ENCODE measurements at places on chromosomes 1 and 21.

- no peak for DNase-seq
Observed at GRCh38 chr1:10450156-10450814, 454 bp downstream of the CORT start.

DNA sequence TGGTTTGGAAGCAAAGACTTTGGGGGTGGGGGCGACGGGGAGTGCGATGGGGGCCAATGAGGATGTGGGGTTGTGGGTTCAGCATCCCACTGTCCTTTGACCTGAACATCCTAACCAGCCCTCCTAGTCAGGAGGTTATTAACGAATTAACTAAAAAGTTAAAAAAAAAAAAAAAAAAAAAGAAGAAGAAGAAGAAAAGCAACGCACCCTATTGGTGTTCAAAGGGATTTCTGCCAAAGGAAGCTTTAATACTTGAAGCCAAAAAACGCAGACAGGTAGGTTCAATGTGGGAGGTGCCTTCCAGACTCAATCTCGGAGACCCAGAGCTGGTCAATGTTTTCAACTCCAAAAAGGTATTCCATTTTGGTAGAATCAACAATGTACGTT lies 2.2 kb downstream of the CLIC6 start:
- no peak for DNase-seq

GRCh38 chr1:225851805-225852204 lies 30.4 kb downstream of the TMEM63A start:
- no peak for DNase-seq

DNA sequence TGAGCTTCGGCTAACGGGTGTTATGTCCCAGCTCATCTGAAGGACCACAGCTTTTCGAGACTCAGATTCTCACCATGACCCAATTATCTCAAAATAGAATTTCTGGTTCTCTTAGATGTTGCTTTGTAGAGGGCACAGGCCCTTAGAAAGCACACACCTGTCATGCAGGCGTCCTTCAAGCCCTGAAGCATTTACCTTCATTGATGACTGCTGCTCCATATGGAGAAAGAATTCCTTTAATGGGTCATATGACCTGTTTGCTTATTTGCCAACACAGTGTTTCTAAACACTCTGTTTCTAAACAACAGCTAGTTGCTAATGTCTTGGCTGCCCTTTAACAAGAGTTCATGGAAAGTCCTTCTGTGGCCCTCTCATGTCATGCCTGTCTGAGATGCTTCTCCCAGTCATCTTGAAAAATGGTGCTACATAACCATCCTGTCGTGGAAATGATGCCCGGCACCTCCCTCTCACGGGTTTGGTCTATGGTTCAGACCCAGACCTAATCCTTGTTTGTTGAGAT lies 495.7 kb downstream of the KIF26B start:
- no peak for DNase-seq

DNA sequence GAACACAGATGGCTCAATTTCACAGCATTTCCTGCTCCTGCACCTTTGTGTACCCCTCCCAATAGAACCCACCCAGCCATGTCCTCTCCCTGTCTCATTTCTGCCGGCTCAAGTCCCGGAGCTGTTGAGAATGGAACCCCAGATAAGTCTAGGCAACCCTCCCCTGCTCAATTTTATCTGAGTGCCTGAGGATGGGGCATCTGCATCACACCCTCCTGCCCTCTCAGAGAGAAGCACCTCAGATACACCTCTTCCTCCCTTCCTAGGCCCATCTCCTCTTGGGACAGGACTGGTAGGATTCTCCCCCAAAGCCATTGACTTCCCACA lies 1.1 kb downstream of the KIF21B start:
- no peak for DNase-seq

DNA sequence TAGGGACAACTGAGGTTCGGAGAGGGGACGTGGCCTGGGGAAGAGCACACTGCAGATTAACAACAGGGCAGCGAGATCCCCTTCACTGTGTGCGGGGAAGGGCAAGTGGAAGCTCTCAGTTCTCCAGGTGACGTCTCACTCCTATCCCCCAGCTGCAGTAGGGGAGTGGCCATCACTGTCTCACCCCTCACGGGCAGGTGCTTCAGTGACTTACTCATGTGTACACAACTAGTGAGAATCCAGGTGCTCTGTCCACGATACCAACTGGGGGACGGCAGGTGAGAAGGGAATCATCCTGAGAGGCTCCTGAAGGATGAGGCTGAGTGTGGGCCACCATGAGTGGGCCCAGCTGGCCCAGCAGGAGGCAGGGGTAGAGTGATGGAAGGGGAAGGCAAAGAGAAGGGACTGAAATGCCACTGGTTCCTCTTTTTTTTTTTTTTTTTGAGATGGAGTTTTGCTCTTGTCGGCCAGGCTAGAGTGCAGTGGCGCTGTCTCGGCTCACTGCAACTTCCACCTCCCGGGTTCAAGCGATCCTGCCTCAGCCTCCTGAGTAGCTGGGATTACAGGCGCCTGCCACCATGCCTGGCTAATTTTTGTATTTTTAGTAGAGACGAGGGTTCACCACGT lies 25.9 kb downstream of the RHBG start:
- DNase-seq: no peak

- no peak for DNase-seq
Observed at GRCh38 chr1:215878843-215879242, 311.7 kb downstream of the KCTD3 start.

GRCh38 chr21:35051287-35051818 lies 2.3 kb upstream of the RUNX1 start:
- DNase-seq: no peak

DNA sequence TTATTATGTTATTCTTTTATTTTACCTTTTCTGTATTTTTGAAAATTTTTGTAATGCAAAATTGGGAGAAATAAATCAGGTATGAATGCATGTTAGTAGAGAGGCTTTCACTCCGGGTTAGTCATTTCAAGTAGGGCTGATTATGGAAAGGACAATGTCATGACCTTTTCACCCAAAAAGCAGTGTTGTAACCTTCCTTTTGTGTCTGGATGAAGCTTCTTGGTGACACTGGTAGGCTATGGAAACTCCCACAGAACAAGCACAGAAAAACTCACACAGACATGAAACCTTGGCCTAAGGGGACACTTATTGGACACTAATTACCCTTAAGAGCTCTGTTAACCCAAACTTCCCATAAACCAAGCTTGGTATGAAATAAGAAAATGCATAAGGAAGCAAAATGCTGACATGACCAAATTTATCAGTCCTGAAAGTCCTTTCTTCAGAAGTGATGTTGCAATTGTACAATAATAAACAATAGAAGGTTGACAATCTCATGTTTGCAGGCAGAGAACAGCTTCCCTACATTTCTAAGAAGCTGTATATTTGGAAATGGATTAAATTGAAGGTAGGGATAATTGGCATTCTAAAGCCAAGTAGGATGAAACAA lies 70.0 kb upstream of the KCNJ15 start:
- no peak for DNase-seq

- DNase-seq: no peak
Observed at GRCh38 chr1:168589167-168589566, 12.8 kb downstream of the XCL1 start.

- no peak for DNase-seq
Observed at GRCh38 chr1:31831397-31832378, 15.9 kb upstream of the SPOCD1 start.

GRCh38 chr1:229434005-229434640 lies at the start of gene ACTA1:
Gene ACTA1, minus strand, starts transcription at chr1:229434094. Its CDS starts 979 bp downstream, at chr1:229433115.
- no peak for DNase-seq

DNA sequence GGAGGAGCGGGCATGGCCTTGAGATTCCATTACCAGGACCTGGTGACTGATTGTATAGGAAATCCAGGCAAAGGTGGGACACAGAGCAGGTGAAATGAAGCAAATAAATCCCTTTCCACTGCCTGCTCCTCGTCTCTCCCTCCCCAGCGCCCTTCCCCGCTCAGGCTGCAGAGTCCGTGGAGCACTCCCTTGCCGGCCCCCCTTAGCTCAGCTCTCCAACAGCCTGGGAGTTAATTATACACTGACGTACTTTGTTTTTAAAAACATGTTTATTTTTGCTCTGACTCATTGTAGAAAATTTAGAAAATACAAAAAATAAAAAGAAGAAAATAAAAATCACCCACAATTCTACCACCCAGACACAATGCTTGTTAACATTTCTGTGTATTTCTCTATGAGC lies 61.7 kb downstream of the LGR6 start:
- DNase-seq: no peak

DNA sequence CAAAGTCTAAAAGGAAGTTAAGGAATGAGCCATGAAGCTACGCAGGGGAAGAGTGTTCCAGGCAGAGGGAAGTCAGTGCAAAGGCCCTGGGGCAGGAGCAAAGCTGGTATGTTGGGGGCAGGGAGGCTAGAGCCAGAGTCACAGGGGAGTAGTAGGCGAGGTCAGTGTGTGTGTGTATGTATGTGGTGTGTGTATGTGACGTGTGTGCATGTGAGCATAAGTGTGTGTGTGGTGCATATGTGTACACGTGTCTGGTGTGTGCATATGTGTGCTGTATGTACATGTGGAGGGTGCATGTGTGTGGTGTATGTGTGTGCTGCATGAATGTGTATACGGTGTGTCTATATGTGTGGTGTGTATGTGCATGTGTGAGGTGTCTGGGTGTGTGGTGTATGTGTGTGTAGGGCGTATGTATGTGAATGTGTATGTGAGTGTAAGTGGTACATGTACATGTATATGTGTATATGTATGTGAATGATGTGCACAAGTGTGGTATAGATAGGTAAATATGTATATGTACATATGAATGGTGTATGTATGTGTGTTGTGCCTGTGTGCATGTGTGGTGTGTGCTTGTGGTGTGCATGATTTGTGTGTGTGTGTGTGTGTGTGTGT lies 20.8 kb upstream of the NID1 start:
- no peak for DNase-seq

DNA sequence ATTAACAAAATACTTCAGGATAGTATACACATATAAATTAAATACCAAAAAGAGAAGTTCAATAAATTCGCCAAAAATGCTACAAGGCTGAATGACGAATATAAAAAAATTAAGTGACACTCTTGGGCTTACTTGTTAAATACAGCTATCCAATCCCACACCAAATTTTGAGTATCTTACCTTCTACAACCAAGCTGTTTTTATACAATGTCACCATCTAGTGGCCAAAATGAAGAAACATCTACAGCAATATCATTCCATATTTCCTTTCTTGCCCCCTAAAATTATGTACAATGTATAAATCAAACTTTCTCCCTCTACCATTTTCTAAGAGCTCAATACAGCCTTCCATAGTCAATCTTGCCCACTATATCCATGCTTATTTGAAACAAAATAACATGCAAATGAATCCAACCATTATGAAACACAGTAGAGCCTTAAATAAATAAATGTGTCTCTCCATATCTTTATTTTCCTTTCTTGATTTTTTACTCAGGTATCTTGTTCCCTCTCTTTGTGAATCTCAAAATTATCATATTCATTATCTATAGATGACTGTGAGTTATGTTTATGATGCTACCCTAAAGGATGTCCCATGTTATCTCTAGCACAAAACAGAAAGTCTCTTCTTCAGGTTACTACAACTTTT lies 86.3 kb downstream of the ACBD6 start:
- no peak for DNase-seq

DNA sequence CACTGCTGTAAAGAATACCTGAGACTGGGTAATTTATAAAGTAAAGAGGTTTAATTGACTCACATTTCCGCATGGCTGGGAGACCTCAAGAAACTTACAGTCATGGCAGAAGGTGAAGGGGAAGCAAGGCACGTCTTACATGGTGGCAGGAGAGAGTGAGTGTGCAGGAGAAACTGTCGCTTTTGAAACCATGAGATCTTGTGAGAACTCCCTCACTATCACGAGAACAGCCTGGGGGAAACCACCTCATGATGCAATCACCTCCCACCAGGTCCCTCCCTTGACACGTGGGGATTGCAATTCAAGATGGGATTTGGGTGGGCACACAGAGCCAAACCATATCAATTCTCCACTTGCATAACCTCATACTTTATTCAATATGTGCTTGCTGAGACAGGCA lies 76.6 kb downstream of the GIPC2 start:
- DNase-seq: no peak

GRCh38 chr1:23357138-23357908 lies 12.3 kb downstream of the ZNF436 start:
- DNase-seq: no peak

Data from activated CD4-positive, alpha-beta T cell treated with anti-CD3 and anti-CD28 coated beads, Interleukin-2, amount 50 U/mL, for 24 hours (primary cell).